ENCODE measurements at places on chromosomes 11 and 22.

GRCh38 chr11:27873664-27874063 lies 173.4 kb upstream of the BDNF start:
- DNase-seq: no peak

- no peak for DNase-seq
Observed at GRCh38 chr22:40618400-40618799, 18.1 kb downstream of the MRTFA start.

- no peak for DNase-seq
Observed at GRCh38 chr11:65945941-65946558, 770 bp downstream of the TSGA10IP start.

- no peak for DNase-seq
Observed at GRCh38 chr22:35524966-35525686, 15.5 kb upstream of the RASD2 start.

Measured in naive thymus-derived CD4-positive, alpha-beta T cell (primary cell).